ENCODE measurements at places on chromosomes 12 and 14.
A peak's percentile ranks its signal among the peaks of the same experiment; 100 is the strongest.

- no peak for DNase-seq
These were observed 10.6 kb downstream of the FAR2 start for GRCh38 chr12:29159661-29160060.

DNA sequence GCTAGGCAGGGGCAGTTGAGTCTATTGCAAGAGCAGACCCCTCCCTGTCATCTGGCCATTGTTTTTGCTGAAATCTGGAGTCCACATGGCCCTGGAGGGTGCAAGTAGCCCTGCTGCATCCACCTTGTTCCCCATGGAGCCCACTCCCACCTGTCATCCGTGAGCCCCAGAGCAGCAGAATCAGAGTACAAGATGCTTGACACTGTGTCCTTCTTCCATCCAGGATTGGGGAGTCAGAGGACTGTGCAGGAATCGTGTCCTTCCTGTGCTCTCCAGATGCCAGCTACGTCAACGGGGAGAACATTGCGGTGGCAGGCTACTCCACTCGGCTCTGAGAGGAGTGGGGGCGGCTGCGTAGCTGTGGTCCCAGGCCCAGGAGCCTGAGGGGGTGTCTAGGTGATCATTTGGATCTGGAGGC is 8.8 kb downstream of the DHRS2 start:
- no peak for DNase-seq

GRCh38 chr14:87255058-87255457 is 737.9 kb downstream of the GALC start:
- no peak for DNase-seq

- DNase-seq, result no peak
These were observed 42.2 kb upstream of the NOS1 start for GRCh38 chr12:117403586-117404139.

DNA sequence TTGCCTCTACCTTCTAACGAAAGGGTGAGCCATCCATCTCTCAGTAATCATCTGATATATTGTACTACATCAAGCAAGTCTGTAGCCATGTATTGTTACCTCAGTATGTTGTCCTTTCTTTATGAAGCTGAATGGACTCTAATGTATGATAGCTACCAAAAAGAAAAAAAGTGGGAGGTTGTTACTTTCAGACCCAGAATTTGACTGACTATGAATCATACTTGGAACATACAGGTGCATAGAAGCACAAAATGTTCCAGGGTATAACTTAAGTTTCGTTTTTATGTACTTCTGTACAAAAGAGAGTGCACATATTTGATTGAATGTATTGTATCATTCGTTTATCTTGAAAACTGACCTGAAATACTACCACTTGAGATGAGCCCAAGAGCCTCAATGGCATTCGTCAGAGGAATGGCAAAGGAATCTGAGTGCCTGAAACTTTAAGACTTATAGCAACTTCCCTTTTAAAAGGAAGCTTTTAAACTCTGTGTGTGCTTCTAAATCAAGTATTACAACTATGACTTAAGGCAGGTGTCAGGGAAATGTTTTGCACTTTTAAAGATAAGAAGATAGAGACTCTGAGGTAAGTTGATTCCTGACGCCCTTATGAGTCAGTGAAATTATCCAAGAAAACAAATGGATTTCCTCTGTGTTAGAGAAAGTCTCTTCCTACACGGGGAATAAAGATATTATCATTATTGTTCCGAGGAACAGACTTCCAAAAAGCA is 951.5 kb downstream of the GALC start:
- DNase-seq, result no peak

DNA sequence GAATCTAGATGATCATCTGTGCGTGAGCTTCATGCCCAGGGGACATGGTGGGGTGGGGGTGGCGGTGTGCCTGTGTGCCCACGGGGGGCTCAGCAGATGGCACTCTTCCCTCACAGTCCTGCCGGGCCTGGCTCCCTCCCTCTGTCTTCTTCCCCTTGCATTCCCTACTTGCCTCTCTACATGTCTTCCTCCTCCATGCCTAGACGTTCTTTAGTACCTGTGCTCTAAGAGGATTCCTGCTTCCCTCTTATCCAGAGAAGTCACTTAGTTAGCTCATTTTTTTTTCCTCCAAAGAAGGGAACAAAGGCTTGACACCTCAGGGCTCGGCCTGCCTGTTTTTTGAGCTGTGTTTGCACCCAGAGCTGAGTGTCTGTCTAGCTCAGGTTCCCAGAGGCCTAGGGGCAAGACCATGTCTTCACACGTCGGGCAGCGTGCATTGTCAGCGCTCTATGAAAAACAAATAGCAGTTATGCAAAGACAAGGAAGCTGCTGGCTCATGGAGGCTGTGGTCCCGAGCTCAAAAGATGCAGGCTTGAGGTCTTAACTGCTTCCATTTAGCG is 48.8 kb downstream of the NINJ2 start:
- DNase-seq, result peak; percentile 40

DNA sequence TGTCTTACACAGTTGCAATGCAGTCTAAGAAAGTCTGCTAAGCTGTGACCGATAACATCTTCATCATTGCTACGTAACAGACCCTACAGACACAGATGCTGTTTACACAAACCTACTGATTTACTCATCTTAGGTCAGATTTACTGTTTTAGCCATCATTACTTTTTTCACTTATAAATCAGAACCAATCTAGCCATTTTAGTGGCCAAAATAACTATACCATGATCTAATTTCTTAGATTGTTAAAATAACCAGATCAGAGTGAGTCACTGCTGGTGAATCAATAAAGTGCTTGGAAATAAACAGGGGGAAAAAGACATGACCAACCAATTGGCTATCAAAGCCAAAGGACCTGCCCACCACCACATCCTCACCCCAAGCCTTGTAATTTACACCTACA is 57.0 kb upstream of the FOXN3 start:
- DNase-seq, result no peak

DNA sequence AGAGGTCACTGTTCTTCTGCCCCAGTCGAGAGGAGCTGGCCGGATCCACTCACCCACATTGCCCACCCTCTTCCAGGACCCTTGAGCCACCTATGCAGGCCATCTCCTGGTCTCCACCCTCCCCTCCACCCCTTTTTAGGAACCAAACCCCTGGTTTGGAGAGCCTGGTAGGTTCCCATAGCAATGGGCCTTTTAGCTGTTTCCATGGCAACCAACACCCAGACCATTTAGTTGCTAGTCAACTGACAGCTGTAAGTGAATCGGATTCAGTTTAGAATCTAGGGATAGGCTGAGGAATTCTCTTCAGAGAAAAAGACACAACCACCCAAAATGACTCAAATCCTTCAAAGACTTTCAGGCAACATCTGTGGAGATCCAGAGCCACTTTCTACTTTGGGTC is 16.5 kb downstream of the NPC2 start:
- DNase-seq, result no peak

- no peak for DNase-seq
These were observed 12.3 kb downstream of the CLEC2B start for GRCh38 chr12:9856894-9857293.

- DNase-seq, result no peak
These were observed 3.4 kb upstream of the GPR162 start for GRCh38 chr12:6818222-6818621.

DNA sequence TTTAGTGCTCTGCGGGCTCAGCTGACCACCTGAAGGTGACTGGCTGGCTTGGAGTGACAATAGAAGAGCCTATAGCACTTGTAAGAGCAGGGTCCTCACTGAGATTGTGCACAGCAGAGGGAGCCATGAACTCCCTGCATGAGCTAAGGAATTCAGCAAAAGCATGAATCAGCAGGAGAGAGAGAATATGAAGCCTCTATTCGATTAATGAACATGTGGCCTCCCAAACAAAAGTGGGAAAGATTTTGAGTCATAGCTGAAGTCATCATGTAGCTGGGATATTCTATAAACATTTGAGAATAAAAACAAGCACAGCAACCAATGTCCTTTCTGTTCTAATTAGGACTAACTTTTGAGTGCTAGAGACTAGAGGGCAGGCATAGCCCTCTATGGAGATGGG is 626.6 kb downstream of the DIO2 start:
- DNase-seq, result no peak

GRCh38 chr12:106954462-106955376 is 988 bp upstream of the TMEM263 start:
- DNase-seq, result no peak

GRCh38 chr14:72433511-72433910 is 460.4 kb downstream of the DPF3 start:
- DNase-seq, result no peak

DNA sequence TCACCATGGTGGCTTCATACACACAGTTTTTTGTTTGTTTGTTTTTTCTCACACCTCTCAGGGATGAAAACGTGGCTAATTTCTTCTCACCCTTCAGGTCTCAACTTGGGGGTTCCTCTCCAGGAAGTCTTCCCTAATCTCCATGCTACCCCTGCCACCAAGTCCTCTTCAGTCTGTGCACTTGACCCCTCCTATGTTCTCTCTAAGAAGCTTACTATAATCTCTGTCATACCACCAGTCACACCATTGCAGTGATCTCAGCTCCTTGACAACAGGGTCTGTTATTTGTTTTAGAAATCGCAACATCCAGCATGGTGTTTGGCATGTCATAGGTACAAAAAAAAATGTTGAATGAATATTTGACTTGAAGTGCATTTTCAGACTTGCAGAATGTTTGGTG is 83.4 kb downstream of the PRORP start:
- no peak for DNase-seq

- DNase-seq, result no peak
These were observed 85.6 kb downstream of the DICER1 start for GRCh38 chr14:95071649-95072280.

- DNase-seq, result no peak
These were observed 69.5 kb downstream of the BCL11B start for GRCh38 chr14:99202516-99202915.

DNA sequence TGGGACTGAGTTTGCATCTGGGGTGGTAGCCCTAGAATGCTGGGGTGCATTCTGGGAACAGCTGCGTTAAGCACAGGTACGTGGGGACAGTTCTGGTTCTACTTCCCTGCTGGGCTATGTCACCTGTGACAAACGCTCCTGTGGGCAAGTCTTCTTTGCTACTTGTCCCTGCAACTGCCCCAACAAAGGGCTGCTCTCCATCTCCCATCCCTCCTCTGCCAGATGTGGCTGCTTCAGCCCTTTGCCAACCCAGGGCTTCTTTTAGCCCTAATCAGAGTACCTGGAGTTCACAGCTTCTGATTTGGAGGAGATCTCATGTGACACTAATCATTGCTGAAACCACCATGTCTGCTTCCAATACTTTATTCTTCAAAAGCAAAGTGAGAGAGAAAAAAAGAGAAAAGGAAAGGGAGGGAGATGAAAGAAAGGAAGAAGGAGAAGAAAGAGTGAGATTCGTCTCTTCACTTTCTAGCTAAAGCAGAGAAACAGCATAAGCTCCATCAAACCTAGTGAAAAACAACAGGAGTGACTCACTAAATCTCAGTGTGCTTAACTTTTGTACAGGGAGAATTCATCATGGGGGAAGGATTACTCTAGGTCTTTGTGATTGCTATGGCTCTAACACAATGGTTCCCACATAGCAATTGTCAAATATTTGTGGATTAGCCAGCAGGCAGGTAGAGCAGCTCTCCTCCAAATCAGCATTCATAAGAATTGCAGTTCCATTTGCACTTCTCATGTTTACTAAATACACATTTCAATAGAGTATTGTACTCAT is 174.8 kb downstream of the LRIG3 start:
- DNase-seq, result no peak

GRCh38 chr14:76701981-76702380 is 59.3 kb upstream of the VASH1 start:
- no peak for DNase-seq

GRCh38 chr14:90795744-90796143 is 20.5 kb downstream of the TTC7B start:
- DNase-seq, result no peak

- peak; percentile 80 for DNase-seq
These were observed 199.9 kb upstream of the FOXN3 start for GRCh38 chr14:89616852-89617341.

DNA sequence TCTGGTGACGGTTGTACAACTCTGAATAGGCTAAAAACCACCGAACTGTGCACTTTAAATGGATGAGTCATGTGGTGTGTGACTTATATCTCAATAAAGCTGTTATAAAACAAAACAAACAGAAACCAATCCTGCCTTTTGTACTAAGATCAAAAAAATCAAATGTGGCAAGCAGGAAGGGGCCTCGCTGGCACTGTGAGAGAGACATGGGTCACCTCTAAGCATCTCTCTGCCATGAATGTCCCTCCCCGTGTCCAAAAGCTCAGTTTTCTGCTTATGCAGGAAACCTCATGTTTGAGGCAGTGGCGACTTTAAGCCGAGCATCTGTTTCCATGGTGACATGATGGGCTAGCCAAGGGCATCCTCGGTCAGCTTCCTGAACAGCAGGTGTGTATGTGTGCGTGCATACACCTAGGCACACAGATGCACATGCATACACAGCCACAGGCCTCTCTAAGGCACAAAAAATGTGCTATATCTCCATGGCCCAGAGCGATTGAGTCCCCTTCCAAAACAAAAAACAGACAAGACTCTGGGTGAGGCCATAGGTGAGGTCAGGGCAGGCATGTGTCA is 44.4 kb downstream of the ARL6IP4 start:
- DNase-seq, result peak; percentile 76

DNA sequence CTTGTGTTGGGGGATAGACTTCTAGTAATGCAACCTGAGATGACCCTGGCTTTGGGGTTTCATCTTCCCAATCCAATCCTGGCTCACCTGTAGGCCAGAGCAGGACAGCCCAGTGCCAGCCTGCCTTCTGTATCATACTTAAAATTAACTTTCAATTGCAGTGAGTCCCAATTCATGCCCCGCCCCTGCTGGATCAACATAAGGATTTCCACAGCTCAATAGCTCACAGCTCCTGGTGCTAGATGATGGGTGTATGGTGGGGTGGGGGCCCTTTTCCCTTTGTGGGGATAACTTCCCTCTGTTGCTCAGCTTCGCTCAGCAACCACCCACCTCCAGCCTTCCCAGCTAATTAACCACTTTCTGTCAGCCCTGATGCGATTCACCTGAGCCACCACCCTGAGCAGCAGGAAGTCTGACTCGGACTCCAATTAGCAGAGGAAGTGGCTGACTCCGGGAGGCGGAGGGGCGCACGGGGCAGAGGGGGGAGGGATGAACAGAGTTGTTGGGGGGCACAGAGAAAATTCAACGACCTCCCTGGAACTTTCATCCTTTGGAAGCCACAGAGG is 24.3 kb upstream of the CHGA start:
- peak; percentile 20 for DNase-seq

DNA sequence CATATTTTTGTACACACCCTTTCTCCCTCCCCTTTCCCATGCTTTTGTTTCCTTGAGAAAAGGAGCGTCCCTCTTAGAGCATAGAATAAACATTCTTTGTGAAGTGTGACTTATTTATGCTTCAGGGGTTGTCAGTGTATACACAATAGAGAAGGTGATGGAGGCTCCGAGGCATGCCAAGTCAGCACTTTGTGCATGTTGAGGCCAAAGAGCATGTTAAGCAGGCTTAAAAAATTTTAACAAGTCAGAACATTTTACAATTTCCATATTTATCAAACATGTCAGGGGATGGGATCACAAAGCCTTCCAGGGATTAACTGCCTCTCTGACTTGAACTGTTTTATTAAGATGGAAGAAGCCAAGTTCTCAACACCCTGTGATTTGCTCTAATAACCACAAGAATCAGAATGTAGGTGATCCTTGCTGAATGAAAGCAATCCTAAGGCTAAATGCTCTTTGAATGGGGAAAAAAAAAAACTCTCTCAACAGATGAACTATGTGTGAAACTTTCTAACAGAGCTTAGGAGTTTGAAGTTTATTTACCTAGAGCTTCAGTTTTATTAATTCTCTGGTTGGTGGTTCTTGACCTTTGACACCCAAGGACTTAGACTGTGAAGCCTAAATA is 223.1 kb downstream of the RAD51B start:
- no peak for DNase-seq

GRCh38 chr12:47166365-47166764 is 86.6 kb upstream of the AMIGO2 start:
- DNase-seq, result no peak

Measured in activated CD4-positive, alpha-beta T cell treated with anti-CD3 and anti-CD28 coated beads, Interleukin-10, Interleukin-2, amounts not matched to agents 100 ng/mL and 50 ng/mL, durations not matched to agents 16 hours and 8 hours (primary cell).